Esophagus muscularis mucosa (tissue), 4 donors: ENCODE measurements at places on chromosomes 1 and 21. TPM values are rescaled to one million over a fixed set of nuclear protein-coding genes. Genes with fewer than 3 reads are reported as not detected.

LCE2C gene
- not detected for total RNA-seq

DSTYK gene
- 14.1 TPM for total RNA-seq

CFHR2 gene
- not detected for total RNA-seq

PDC gene
- not detected for total RNA-seq
